Mammary epithelial cell (primary cell): ENCODE measurements at places on chromosomes 4 and X. TPM values are rescaled to one million over a fixed set of nuclear protein-coding genes. Genes with fewer than 3 reads are reported as not detected.

Gene HSD17B13
- not detected in 2 replicates for total RNA-seq

Gene KDR
- 1.2 TPM for total RNA-seq

Gene ADAM29
- not detected for total RNA-seq

Gene XPNPEP2
- total RNA-seq, result not detected

Gene ODAM
- not detected for total RNA-seq

Gene MAGEA10
- total RNA-seq, result not detected in 2 replicates

Gene LRIT3
- 0.17 TPM for total RNA-seq

Gene LRAT
- total RNA-seq, result 16.6 and 25.4 TPM in 2 replicates
